NCI-H510A (cell line): ENCODE measurements at places on chromosomes 12 and 14.

DNA sequence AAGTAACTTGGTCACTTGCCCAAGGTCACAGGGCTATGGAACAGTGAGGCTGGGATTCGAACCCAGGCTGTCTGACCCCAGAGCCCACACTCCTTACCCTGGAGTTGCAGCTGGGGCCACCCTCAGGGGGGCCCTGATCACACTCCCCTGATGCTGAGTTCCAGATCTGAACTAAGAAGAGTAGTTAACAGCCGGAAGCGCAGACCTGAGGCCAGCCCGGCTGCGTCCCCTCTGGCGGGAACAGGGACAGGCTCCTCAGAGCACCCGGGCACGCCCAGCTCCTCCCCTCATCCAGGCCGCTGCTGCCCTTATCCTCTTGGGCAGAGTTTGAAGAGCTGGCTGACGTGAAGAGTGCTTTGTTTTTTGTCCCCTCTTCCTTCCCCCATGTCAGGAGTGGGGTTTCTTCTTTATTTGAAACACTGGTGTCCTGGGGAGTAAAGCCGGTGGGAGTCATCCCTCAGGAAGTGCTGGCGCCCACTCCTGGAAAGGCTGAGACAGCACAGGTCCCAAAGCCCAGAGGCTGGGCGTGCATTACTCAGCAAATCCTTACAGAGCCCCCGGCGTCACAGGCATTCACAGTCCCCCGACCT, 8.7 kb downstream of the PHB2 start:
- DNase-seq = peak; percentile 82

- DNase-seq = no peak
These were observed 3.8 kb downstream of the GALNT16 start for GRCh38 chr14:69263771-69264170.

DNA sequence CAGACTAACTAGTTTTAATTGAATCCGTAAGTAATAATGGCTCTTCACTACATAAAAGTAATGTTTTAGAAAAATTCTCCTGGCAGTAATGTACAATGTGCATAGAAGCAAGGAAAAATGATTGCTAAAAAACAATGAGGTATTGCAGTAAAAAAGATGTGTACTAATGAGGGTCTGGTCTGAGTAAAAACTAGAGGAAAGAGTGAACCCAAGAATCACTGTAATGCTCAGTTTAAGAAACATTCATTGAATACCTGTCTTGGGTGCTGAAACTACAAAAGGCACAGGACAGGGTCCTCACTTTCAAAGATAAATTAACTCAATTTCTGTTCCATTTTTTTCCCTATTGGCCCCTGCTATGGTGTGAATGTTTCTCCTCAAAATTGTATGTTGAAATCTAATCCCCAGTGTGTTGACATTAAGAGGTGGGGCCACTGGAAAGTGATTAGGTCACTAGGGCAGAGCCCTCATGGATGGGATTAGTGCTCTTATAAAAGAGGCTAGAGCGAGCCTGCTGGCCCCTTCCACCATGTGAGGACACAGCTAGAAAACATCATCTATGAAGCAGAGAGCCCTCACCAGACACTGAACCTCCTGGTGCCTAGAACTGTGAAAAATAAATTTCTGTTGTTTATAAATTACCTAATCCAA, 51.6 kb downstream of the RPS6KA5 start:
- no peak for DNase-seq

DNA sequence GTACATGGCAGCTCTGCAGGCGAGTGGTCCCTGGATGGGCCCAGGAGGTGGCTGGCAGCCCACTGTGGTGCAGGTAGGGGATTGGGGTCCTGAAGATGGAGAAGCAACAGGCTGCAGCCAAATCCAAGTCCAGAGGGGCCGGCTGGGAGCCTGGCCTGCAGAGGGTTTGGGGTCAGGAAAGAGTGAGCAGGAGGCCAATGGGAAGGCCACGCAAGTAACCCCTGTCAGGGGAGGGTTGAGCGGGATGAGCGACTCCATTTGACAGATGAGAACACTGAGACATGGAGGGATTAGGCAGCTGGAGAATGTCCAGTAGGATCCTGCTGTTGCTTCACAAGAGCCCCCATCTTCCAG, 136.0 kb downstream of the BCL11B start:
- no peak for DNase-seq

GRCh38 chr12:53067074-53067992, 11.9 kb downstream of the SPRYD3 start:
- no peak for DNase-seq

DNA sequence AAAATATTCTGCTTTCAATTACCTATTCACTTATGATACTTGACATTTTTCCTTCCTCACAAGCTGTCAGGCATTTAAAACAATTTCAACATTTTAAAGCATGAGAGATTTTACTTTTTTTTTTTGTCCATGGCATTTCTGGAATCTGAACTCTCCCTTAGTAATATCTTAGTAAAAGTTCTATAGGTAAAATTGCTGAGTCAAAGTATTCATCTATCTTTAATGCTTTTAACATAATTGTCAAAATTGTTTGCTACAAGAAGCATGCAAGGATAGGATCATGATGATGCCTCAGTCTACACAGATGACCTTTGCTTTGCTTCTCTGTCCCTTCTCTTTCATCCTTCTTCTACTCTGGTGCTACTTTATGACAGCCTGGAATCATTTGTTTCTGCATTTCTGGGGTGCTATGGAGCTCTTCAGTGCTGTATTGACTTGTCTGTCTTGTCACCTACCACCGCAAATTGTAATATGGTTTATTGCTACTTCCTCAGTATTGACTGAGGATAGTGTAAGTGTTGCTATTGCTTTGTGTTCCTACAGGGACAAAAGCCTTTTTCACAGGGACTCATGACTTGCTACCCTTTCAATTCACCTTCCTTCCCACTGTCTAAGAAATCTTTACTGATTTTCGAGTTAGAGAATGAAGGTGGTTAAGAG, 589.8 kb upstream of the ATP2B1 start:
- no peak for DNase-seq

GRCh38 chr12:32360956-32361355, 38.4 kb upstream of the FGD4 start:
- DNase-seq = no peak

GRCh38 chr14:91281346-91281745, 36.8 kb upstream of the GPR68 start:
- no peak for DNase-seq

DNA sequence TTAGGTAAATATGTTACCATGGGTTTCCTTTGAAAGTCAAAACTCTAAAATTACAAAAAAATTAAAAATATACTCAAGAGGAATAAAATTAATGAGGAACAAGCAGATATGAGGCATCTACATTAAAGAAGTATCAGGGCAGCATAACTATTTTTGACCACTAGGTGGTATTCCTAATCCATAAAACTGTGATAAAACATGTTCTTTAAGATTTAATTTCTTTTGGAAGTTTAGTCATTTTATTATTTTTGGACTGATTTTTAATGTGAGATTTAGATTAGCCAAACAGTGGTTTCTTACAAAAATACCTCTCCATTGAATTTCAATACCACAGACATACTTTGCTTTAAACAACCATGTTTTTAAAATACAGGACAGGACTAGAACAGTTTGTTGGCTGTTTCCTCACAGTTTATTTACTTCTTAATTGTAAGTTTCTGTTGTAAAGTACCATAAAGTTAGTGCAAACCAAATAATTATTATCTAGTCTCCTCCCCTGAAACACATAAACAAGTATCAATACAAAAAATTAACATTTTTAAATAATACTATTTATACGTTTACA, 49.8 kb downstream of the NTS start:
- DNase-seq = no peak
